DMS 273 treated with DMSO at 0.1 percent for 48 hours (cell line): ENCODE measurements at places on chromosomes 1 and 21.

- no peak for DNase-seq
Observed at GRCh38 chr1:183039985-183040447, 16.8 kb downstream of the LAMC1 start.

- DNase-seq: no peak
Observed at GRCh38 chr1:206935491-206936067, 10.7 kb downstream of the PIGR start.

- no peak for DNase-seq
Observed at GRCh38 chr1:112325504-112325903, 70.5 kb upstream of the CTTNBP2NL start.

- no peak for DNase-seq
Observed at GRCh38 chr1:198220428-198220827, 63.6 kb downstream of the NEK7 start.

DNA sequence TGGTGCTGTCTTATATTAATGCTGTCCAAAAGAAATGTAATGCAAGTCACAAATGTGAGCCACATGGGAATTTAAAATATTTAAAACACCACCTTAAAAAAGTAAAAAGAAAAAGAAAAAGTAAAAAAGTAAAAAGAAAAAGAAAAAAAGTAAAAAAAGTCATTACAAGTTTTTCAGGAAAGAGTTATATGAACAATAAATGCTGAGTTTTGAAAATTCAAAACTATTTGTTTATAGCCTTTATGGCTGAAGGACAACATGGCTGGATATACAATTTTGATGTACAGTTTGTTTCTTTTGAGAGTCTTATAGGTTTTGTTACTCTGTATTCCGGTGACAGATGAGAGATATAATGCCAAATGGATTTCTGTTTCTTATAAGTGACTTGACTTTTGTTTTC, 29.1 kb downstream of the GPR88 start:
- no peak for DNase-seq

GRCh38 chr21:42973991-42974831, at the start of gene PKNOX1:
TSS of gene PKNOX1 (plus strand) at chr21:42974562. CDS start at chr21:43004382, 29,820 bp downstream.
- DNase-seq: peak; percentile 93

DNA sequence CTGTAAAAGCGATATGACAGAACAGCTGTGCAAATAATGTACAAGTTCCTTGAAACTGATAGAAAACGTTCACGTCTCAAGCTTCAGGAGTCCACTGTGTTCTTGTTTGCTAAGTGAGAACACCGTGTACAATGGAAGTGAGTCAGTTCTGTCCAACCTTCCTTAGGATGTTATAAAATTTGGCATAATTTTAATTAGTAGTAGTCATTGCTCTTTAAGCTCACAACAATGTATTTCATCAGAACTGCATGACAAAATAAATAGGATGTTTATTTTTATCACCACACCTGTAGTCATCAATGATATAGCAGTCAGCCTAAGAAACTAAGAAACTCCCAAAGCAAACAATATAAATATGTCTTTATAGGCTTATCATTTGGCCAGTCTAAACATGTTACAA, 53.0 kb downstream of the RGS2 start:
- no peak for DNase-seq

DNA sequence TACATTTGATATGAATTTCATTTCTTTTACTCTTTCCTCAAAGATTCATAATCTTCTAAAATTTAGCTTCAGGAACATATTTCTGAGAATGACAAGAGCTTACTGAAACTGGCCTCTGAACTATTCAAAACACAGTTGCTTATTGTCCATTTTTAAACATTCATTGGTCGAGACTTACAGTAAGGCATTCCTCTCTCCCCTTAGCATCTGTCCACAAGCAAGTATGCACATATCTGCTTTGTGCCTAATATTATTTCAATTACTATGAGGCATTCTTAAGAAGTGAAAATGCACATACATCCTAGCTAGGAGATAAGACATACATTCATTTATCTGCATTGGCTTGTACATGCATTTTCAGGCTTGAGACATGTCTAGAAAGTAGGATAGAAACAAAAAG, 488.7 kb downstream of the PTBP2 start:
- no peak for DNase-seq

DNA sequence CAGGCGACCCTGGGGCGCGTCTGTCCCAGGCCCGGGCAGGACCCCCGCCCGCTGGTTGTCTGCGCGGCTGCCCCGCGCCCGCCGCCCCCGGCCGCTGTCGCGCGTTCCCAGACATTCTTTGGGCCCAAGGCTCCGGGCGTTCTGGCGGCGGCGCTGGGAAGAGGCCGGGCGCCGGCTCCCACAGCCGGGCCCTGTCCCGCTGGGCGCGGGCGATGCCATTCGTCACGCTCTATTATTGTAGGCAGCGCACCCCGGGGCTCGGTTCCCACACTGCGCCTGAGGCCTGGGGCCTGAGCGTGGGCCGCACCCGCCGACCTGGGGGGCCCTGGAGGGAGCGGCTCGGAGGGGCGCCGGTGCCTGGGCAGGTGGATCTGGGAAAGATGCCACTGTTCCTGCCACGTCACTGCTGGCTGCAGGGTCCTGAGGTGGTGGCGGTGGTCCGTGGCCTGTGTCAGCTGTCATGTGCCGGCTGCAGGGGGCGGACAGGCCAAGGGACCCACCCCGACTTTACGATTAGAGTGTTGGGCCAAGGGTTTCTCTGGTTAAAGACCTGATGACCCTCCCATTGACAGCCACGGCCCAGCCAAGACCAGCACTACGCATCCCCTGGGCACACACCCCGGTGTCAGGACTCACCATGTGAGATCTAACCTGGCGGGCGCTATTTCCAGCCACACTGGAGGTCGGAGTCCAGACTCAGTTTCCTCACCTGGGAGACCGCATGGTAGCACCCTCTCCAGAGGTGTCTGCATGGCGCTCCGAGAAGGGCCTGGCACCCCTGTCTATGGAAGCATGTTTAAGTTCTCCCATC, 55.1 kb upstream of the ADARB1 start:
- DNase-seq: no peak

DNA sequence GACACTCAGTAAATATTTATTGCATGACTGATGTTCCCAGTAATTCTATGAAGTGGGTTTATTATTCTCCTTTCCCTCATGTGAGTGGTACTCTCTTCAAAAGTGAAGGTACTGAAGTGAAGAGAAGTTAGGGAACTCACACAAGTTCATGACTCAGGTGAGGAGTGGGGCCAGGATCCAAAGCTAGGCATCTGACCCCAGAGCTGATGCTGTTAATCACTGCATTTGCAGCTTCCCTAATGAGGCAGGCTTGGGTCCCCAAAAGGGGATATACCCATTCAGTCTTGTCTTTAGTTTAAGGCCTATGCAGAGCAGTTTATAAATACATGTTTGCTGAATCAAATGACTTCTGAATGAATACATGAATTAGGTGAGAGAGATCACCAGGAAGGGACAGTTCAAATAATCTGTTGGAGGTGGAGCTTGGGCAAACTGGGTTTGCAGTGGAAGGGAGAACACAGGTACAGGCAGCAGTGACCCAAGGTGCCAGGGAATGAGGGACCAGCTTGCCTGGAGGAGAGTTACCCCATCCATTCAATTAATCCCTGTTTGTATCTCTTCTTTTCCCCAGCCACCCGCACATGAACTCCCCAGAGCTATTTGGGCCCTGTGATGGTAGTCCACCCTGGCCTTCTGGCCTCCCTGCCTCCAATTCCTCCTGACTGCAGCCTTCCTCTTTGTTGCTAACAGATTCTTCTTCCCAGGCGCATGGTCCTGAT, 2.0 kb downstream of the CD58 start:
- no peak for DNase-seq

GRCh38 chr1:92961896-92962752, 862 bp upstream of the DIPK1A start:
- peak; percentile 74 for DNase-seq

- no peak for DNase-seq
Observed at GRCh38 chr1:218479436-218480115, 134.4 kb downstream of the TGFB2 start.

- DNase-seq: no peak
Observed at GRCh38 chr1:84422909-84423308, 24.6 kb downstream of the DNASE2B start.

GRCh38 chr1:36982709-36983108, 51.6 kb downstream of the GRIK3 start:
- DNase-seq: no peak

GRCh38 chr1:218459878-218460711, 115.0 kb downstream of the TGFB2 start:
- DNase-seq: peak; percentile 31
